ENCODE measurements at places on chromosomes 11 and 22.

DNA sequence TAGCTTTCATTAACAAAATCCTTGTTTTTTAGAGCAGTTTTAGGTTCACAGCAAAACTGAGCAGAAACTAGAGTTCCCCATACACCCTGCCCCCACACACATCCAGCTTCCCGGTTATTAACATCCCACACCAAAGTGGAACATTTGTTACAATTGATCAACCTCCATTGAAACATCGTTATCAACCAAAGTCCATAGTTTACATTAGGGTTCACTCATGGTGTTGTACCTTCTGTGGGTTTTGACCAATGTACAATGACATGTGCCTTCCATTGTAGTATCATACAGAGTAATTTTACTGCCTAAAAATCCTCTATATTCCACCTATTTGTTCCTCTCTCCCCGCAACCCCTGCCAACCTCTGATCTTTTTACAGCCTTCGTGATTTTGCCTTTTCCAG lies 28.5 kb downstream of the PRDM11 start:
- no peak for DNase-seq

DNA sequence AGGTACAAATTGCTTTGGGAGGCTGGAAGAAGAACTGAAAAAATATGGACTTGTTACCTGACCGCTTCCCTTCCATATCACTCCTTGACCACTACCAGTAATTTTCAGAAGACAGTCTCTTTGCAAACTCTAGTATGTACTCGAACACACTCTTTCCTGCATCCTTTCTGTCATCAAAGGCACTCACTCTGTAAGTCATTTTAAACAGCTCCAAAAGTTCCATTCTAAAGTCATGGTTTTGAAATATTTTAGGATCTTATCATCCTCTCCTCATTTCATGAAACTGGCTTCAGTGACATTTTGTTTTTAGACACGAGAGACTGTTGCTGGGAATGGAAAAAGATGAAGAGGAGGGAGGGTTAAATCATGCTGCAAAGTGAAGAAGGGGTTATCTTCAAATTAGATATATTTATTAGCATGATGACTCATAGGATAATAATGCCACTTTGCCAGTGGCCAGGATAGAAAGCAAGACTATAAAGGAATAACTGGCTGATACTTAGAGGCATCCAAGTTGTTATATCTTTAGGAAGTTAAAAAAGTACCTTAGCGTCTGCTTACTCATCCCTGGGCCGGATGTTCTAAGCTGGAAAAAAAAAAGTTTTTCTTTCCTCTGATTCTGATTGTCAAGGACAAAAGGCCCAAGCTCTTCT lies 549.3 kb downstream of the METTL15 start:
- no peak for DNase-seq

- no peak for DNase-seq
Measured at GRCh38 chr11:75919525-75919924, 104.5 kb downstream of the UVRAG start.

GRCh38 chr11:111382451-111382850 lies 3.4 kb upstream of the POU2AF1 start:
- no peak for DNase-seq

GRCh38 chr22:34638128-34638527 lies 427.8 kb upstream of the ISX start:
- no peak for DNase-seq

- DNase-seq = peak; percentile 83
Measured at GRCh38 chr11:57345555-57346211, 7.5 kb downstream of the P2RX3 start.

GRCh38 chr11:96706761-96707160 lies 316.9 kb downstream of the JRKL start:
- DNase-seq = no peak

GRCh38 chr22:35430897-35431322 lies 31.0 kb downstream of the MCM5 start:
- DNase-seq = peak; percentile 69

DNA sequence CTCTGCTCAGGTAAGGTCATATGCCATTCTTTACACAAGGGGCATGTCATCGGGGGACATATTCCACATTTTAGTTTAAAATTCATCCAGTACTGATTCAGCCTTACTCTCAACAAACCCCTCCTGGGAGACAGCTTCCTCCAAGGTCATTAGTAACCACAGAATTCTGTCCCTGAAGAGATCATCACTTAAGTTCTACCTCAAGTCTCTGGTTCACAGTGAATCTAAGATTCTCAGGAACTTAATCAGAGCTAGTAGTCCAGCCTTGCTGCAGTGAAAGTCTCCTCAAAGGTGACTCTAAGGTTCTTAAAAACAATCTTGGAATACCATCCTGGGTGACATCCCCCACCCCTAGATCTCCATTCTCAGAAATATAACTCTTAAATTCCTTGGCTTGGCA lies 18.9 kb upstream of the GDPD4 start:
- no peak for DNase-seq

DNA sequence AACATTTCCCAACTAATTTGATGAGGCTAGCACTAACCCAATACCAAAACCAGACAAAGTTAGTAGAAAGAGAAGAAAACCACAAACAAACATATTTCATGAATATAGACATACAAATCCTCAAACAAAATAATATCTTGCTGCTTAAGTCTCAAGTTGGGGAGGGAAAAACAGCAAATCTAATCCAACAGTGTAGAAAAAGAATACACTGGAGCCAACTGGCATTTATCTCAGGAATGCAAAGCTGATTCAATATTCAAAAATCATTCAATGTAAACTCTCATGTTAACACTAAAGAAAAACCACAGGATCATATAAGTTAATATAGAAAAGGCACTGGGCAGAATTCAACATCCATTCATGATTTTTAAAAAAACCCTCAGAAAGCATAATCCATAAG lies 18.2 kb downstream of the GNB1L start:
- DNase-seq = no peak

GRCh38 chr11:80320765-80321164 lies 879.9 kb upstream of the TENM4 start:
- DNase-seq = no peak

- no peak for DNase-seq
Measured at GRCh38 chr11:30172883-30173311, 57.9 kb upstream of the FSHB start.

GRCh38 chr11:128909438-128910125 lies 18.4 kb downstream of the KCNJ5 start:
- no peak for DNase-seq

DNA sequence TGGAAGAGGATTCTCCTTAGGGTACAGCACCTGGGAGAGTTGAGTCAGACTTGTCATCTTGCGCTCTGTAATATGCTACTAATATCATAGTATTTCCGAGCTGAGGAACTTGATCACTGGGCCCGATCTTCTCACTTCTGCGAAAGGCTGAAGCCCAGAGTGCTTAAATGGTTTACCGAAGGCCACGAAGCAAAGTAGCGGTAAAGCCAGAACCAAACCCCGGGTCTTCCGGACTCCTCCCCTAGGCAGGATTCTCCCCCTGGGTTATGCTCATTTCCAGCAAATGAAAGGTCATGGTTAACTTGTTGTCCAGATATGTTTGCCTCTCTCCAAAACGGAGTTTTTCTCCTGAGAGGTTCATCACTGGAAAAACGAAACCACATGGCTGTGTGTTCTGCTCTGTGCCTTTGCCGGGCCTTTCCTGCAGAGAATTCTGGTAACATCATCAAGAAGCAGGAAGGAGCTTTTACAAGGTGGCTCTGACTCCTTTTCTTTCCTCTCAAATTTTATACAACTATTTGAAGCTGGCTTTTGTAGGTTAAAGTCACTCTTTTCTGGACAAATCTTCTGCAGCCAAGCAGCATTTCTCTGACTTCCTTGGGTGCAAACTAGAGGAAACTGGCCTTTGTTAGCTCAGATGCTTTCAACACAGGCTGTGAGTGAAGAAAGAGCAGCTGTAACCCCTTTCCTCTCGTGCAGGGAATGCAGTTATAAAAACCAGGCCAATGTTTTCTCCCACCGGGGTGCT lies 35.5 kb downstream of the UBASH3B start:
- peak; percentile 28 for DNase-seq

GRCh38 chr22:27772081-27772983 lies 29.2 kb downstream of the MN1 start:
- no peak for DNase-seq

GRCh38 chr22:45285263-45286058 lies 712 bp downstream of the UPK3A start:
- DNase-seq = no peak

DNA sequence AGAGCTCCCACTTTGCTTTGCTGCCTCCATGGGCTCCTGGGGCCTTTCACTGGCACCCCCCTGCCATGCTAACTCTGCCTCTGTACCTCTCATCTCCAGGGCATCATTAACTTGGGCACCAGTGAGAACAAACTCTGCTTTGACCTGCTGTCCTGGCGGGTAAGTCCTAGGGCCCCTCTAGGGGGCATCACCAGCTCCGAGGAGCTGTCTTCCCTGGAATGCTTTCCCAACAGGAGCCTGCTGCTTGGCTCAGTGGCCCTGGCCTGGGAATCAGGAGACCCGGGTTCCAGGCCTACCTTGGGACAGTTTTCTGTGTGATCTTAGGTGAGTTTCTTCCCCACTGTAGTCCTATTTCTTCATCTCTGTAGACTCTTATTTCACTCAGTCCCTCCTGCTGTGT lies 5.1 kb downstream of the ACCS start:
- no peak for DNase-seq

GRCh38 chr11:27718863-27719545 lies 18.7 kb upstream of the BDNF start:
- DNase-seq = no peak

- DNase-seq = no peak
Measured at GRCh38 chr11:18027475-18027874, 14.6 kb upstream of the SERGEF start.

GRCh38 chr11:36427876-36428275 lies 82.2 kb downstream of the TRAF6 start:
- no peak for DNase-seq

Data from CD4-positive, alpha-beta T cell treated with Interleukin-6 for 4 hours (primary cell).